Stimulated activated CD4-positive, alpha-beta T cell treated with anti-CD3 and anti-CD28 coated beads, Interleukin-1b, Interleukin-23, amount 100 ng/mL, for 4 hours (primary cell): ENCODE measurements at places on chromosomes 1 and 21.

GRCh38 chr1:147539122-147539575 is 2.2 kb upstream of the BCL9 start:
- no peak for DNase-seq

DNA sequence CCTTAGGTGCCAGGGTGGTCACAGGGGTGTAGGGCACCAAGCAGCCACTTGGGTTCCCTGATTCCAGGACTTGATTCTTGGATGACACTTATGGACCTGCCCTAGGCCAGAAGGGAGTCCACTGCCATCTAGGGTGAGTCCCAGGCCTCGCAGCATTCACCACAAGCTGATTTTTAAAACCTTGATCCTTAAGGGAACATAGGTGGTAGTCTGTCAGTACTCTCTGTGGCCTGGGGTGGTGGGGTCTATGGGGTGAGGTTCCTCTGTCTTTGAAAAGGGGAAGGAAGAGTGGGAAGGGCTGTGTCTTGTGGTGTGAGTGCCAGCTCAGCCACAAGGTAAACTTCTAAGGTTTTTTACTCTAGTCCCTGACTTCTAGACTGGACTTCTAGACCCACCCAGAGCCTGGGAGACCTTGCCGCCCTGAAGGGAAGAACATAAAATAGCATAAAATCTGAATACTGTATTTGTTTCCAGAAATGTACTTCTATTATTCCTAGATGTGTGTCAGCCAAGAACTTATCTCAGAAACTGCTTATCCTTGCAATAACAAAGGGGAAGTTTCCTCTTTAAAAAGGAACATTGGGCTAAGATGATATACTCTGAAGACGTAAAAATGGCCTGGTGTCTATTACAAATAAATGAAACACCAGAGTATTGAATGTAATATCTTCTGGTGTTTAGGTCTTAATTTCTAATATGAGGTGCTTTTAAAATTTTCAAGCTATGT is 757.3 kb downstream of the LTN1 start:
- DNase-seq, result no peak

DNA sequence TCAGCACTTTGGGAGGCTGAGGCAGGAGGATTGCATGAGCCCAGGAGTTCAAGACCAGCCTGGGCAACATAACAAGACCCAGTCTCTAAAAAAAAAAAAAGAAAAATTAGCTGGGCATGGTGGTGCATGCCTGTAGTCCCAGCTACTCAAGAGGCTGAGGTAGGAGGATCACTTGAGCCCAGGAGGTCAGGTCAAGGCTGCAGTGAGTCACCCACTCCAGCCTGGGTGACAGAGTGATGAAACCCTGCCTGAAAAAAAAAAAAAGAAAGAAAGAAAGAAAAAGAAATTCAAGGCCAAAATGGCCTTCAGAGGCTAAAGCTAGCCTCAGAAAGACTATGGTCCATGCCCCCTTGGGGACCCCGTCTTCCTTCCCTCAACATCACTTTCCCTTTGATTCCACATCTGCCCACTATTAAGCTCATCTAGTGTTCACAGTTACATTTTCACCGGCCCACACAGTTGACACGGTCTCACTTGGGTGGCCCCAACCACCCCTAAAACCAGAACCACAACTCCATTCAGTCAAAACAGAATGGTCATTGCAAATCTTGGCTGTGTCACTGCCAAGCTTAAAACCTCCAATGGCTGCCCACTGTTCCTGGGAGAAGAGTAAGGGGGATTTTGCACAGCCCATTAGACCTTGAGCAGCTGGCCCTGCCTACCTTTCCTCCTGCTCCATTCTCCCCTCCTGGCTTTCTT is 2.1 kb upstream of the CAPN8 start:
- DNase-seq, result no peak

GRCh38 chr1:157932069-157932468 is 61.4 kb upstream of the KIRREL1 start:
- no peak for DNase-seq

DNA sequence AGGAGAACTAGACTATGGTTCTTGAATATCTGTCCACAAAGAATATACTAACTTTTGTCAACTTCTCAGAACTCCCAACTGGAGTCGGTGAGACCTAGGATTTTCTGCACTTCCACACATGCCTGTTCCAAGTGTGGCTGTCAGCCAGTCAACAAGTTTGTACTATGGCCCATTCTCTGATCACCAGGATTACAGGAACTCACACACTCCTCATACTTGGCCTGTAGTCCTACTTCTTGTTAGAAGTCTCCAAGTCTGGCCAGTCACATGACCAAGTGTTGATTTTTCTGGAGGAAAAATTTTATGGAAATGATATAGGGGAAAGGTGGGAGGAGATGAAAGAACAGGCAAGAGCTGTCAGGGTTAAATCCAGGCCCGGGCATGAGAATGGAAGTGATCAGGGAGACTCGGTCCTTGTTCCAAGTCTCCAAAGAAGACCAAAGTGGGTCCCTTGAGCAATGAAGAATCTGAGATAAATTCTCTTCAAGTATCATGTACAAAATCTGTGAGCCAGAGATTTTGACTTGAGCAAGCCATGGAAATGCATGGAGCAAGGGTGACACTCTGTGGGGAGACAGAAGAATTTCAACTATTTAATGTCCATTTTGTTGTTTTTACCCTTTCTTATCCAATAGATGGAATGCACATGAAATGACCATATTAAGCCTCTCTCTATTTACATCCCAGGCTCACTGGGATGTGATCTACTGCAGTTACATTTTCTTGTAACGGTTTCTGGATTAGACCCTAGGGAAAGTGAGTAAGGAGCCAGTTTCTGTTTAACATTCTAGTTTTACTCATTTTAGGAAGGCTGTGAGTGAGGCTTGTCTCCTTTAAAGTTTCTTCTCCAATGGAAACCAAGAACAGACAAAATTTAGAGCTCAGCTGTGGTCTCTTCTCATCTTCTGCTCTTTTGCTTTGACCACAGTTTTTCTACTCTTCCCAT is 320.9 kb downstream of the ASTN1 start:
- DNase-seq, result no peak

DNA sequence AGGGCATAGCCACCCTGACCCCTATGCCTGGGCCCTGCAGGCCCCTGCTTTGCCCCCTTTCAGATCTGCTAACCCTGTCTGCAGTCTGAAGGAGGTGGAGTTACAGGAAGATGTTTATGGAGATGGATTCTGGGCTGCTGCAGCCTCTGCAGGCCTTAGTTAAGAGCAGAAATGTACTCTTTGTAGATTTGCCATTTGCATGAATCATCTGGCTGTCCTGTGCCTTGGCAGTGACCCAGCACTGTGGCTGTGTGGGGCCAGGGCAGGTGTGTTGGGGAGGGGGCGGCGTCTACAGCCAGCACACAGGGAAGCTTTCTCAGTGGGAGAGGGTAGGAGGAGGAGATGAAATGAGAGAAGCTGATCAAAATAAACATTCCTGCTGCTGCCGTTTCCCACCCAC is 867.3 kb downstream of the PLA2G4A start:
- DNase-seq, result no peak

GRCh38 chr1:234893725-234894630 is 234.7 kb downstream of the TOMM20 start:
- peak; percentile 17 for DNase-seq

- DNase-seq, result no peak
Observed at GRCh38 chr21:36052860-36053714, 7.2 kb downstream of the SETD4 start.

GRCh38 chr1:229558460-229559335 is at the start of gene ABCB10:
TSS of gene ABCB10 (minus strand) at chr1:229558707. CDS start at chr1:229558652, 55 bp downstream.
- DNase-seq, result peak; percentile 86

DNA sequence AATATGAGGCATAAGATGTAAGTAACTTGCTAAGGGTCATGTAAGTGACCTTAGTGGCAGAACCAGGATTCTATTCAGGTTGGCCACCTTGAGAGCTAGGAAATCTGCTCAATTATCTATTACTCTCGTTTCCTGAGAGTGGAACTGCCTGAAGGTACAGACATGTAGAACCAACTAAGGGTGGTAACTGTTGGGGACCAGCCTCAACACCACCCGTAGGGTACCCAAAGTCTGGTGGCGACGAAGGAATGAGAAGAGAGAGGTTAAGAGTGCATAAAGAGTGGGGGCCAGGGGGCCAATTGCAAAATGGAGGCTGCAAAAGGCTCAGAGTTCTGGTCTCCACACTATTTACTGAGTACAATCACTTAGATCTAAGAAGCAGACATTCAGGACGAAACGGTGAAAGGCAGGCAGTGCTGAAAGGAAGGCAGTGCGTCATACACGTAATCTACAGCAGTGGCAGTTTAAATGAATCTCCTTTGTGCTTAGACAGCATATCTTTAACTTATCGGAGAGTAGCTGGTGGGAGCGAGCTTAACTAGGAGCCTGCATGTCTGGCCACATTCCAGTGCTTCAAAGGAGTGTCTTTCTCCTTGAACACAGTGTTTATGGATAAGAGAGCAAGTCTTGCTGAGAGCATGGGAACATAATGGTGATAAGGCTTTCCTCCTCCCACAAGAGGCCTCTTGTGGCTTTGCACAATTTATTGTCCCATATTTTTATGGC is 25.0 kb downstream of the SRSF4 start:
- DNase-seq, result no peak

- no peak for DNase-seq
Observed at GRCh38 chr1:177824508-177824982, 145.3 kb downstream of the SEC16B start.

DNA sequence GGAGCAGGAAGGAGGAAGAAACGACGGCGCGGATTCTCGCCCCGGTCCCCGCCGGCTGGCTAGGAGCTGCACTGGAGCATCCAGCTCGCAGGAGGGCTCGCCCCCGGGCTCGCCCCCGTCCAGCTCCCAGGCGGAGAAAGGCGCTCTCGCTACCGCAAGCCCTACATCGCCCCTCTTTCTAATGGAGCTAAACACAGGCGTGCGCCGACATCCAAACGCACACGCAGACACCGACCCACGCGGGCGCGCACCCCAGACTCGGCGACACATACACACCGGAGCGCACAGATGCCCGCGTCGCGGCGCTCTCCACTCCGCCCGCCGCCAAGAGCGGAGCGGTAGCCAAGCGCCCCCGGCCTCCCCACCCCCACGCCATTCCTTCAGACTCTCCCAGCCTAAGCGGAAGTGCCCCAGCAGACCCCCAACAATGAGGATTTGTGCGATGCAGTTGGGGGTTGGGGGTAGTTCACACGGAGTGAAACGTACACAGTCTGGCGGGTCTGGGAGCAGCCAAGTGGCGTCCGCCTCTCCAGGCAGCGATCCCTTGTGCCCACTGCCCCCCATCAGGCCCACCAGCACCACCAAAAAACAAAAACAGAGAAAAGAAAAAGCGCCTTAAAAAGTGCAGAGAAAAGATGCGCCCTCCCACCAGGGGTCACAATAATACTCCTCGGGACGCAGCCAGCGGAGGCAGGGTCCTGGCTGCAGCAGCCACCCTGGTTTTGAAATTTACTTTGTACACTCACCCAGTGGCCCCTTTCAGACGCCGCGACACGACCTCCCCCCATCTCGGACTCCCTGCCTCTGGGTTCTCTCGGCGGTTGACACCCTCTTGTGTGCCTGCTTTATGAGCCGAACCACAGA is 1.4 kb downstream of the DAB1 start:
- DNase-seq, result no peak

GRCh38 chr1:46406881-46407608 is 12.9 kb downstream of the FAAH start:
- no peak for DNase-seq

DNA sequence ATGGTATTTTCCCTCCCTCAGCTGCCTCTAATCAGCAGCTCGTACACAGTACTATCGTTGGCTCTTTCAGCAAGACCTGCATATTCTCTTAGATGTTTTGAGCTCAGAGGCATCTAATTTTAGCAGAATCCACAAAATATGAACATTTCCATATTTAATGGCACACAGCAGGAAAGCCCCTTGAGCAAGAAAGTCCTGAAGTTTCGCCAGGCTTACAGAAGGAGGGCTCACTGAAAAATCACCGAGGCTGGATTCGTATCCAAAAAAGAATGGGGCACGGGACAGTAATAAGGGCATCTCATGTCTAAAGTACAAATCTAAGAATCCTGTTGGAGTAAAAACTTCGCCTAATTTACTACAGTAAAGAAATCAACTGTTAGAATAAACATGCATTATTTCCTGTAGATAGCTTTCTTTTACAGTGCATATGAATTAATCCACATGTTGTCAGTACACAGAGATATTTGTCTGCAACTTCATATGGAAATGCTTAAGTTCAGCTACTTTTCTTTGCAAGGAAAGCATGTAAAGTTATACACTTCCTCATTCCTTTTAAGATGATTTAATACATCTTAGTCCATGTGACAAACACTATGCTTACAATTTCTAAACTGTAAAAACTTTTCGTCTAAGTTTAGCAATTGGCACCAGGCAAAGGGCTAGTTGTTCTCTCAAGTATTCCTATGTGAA is 1205.3 kb upstream of the ADGRL4 start:
- DNase-seq, result no peak
